ENCODE measurements at places on chromosomes 7 and 10.

DNA sequence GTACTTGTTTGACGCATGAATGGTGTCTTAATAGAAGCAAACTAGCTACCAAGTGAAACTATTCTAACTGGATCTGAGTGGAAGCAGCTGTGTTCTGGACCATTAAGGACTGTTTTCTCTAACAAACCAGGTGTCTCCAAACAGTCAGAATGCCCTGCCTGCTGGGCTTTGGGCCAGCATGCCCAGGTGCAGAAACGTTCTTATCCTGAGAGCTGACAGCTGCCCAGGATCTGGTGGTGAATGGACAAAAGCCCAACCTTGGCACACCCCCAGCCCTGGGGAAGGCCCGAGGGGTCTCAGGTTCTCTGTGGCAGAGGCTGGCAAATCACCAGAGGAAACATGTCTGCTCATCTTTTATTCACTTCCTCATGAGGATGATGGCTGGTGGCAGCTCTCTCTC lies 48.2 kb upstream of the LAMB4 start:
- DNase-seq: no peak

DNA sequence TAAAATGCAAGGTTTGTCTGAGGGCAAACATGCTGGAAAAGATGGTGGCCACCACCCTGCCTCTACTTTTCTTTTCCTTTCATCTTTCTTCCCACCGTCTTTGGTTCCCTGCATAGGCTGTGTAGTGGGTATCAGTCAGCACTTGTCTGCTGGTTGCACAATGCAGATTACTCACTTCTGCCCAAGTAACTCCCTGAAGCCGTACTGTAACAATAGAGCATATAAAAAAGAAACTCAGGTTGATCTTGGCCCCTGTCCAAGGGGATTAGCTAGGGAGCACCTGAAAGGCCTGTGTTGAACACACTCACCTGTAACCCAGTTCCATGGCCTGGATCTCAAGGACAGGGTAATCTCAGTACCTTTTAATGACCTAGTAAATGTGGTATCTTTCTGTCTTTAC lies 533.0 kb upstream of the GALNT17 start:
- DNase-seq: no peak

- DNase-seq: no peak
Observed at GRCh38 chr10:68813559-68813958, 13.8 kb upstream of the STOX1 start.

DNA sequence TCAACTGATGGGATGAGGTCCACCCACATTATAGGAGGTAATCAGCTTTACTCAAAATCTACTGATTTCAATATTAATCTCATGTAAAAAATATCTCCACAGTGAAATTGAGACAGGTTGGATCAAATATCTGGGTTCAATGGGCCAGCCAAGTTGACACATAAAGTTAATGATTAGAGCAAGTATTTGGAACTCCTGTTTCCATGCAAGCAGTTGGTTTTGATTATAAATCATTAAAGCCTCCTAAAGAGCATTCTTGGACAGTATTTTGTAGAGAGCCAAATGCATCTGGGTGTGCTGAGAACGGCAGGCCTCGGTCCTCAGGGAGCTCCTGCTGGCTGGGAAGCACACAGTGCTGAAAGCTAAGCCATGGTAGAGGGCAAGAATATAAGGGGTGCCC lies 126.9 kb upstream of the BTBD16 start:
- no peak for DNase-seq

DNA sequence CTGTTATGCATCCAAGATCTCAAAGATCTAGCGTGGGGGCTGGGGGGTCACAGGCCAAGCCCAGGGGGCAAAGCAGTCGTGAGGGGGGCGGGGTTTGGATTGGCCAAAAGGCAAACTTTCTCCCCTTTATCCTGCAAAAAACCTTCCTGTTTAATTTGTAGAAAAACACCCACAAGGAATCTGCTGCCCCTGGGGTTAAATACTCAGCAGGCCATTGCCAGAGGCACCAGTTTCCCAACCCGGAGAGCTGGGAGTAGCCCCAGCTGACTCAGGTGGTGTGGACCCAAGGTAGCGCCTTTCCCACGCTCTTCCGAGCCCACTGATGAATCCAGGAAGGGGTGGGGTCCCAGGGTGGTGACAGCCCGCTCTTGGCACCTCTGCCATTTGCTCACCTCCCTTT lies 21.4 kb downstream of the KCP start:
- no peak for DNase-seq

GRCh38 chr10:113680190-113681111 lies 739 bp downstream of the CASP7 start:
- no peak for DNase-seq

DNA sequence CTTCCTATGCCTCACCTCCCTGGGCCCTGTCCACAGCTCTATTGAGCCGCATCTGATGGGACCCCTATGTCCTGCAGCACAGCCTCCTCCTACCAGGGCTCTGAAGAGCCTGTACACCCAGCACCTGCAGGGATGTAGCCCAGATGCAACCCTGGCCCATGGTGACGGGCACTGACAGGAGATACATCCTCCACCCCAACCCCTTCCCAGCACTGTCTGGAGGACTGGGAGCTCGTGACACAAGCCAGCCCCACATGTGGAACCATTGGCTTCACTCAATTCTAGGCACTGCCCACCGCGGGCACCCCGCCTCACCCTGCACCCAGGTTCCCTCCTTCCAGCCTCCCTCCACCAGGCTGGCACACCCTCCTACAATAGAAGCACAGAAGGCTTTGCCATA lies 2.6 kb upstream of the GRB10 start:
- DNase-seq: no peak

- no peak for DNase-seq
Observed at GRCh38 chr10:110147961-110148360, 59.4 kb upstream of the MXI1 start.

DNA sequence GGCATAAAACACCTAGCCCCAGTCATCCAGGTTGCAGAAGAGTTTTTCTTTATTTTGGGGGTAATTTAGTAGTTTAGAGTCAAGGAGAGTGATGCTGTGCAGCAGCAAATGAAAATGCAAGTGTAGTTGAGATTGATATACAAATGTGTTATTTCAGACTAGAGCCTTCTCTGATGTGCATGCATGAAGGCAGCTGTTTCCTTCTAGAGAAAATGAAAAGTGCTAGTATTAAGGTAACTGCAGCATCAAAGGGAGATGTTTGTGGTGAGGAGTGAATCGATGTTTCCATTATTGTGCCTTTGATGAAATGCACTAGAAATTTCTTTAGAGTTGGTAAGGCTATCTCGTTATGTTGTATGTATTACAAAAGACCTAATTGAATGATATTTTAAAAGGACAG lies 339.3 kb downstream of the SORCS3 start:
- DNase-seq: no peak

- no peak for DNase-seq
Observed at GRCh38 chr7:73981933-73982332, 46.0 kb upstream of the ELN start.

GRCh38 chr10:13707156-13707881 lies 120.6 kb downstream of the PRPF18 start:
- DNase-seq: no peak

- DNase-seq: no peak
Observed at GRCh38 chr7:6139189-6139996, 108.2 kb downstream of the ANKRD61 start.

DNA sequence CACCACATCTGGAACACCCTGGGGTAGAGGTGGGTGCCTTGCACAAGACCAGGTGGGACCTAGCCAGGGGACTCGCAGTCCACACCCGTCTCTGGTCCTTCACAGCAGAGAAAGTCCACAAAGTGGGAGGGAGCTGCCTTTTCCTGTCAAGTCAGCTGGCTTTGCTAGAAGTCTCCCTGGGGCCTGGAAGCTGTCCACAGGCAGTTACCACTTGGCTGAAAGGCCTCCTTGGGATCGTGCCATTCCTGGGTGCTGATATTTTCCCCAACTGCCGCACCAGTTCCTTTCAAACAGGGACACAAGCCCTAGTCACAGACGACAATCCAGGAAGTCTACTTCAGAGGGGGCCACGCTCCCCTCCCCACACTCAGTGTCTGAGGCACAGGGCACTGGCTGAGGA lies 75.4 kb downstream of the AFAP1L2 start:
- DNase-seq: no peak

Data from stimulated activated CD4-positive, alpha-beta T cell treated with anti-CD3 and anti-CD28 coated beads, Interleukin-15, amount 100 ng/mL, for 1 hour (primary cell).